ENCODE measurements at places on chromosomes 5 and 9. TPM values are rescaled to one million over a fixed set of nuclear protein-coding genes. Genes with fewer than 3 reads are reported as not detected.

DNA sequence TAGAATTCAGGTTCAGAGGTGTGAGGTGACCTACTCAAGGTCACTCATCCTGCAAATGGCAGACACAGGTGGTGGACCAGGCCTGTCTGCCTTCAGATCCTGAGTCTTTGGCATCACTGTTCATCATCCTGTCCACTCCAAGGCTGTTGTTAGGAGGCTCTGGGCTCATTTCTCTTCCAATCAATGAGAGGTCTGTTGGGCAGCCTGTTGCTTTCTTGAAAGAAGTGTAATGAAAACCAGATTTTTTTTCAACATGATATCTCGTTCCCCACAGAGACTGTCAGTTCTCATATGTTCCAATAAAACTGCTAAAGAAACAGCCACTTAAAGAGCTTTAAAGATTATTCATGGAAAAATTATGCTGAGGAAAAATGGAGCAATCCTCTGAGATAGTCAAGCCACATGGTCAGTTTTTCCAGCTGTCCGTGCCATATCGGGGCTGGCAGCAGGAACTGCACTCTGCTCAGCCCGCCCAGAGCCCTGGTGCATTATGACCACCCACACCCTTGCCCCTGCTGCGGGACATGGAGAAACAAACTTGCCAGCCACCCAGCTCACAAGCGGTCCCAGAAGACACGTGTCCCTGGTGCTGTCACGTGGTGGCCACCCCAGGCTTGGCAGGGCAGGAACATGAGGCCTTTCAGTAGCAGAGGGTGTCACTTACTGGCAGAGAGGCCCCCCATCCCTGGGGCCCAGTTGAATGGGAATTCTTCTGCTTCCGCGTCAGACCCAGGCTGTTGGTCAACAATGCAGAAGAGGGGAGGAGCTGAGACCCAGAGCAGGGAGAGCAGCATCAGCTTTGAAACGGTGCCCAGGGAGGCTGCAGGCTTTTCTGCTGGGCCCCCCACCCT is 63.7 kb upstream of the ANGPTL2 start:
- no peak for DNase-seq

- DNase-seq: peak; percentile 24
Measured at GRCh38 chr5:140576776-140577201, 12.2 kb downstream of the SLC35A4 start.

GRCh38 chr5:103410172-103410571 is 151.6 kb downstream of the MACIR start:
- DNase-seq: no peak

GRCh38 chr5:157476702-157477408 is 16.8 kb downstream of the NIPAL4 start:
- peak; percentile 61 for DNase-seq

Gene IQGAP2
- 34.3 TPM for total RNA-seq

GRCh38 chr9:114169952-114170770 is 14.8 kb downstream of the COL27A1 start:
- no peak for DNase-seq

DNA sequence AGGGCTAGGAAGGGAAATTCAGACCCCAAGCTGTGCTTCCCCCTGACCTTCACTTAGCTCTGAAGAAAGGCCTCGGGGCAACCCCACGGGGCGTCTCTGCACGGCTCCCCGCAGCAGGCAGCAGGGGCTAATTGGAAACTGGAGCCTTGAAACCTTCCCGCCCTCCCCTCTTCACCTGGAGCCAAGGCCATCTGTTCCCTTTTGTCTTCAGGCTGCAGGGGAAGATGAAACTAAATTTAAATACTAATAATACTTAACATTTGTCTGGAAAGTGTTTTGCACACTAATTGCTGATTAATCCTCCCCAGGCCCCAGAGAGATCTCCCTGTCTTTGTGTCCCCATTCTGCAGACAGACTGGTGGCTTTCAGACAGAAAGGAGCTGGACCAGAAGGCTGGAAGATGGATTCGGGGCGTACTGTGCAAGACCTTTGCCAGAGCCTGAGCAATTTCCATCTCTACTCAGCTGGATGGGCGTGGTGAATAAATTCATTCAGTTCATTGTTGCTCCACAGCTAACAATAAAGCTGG is 34.1 kb upstream of the CPLX2 start:
- DNase-seq: no peak

GRCh38 chr9:76336027-76336426 is 58.2 kb downstream of the RFK start:
- DNase-seq: no peak

DNA sequence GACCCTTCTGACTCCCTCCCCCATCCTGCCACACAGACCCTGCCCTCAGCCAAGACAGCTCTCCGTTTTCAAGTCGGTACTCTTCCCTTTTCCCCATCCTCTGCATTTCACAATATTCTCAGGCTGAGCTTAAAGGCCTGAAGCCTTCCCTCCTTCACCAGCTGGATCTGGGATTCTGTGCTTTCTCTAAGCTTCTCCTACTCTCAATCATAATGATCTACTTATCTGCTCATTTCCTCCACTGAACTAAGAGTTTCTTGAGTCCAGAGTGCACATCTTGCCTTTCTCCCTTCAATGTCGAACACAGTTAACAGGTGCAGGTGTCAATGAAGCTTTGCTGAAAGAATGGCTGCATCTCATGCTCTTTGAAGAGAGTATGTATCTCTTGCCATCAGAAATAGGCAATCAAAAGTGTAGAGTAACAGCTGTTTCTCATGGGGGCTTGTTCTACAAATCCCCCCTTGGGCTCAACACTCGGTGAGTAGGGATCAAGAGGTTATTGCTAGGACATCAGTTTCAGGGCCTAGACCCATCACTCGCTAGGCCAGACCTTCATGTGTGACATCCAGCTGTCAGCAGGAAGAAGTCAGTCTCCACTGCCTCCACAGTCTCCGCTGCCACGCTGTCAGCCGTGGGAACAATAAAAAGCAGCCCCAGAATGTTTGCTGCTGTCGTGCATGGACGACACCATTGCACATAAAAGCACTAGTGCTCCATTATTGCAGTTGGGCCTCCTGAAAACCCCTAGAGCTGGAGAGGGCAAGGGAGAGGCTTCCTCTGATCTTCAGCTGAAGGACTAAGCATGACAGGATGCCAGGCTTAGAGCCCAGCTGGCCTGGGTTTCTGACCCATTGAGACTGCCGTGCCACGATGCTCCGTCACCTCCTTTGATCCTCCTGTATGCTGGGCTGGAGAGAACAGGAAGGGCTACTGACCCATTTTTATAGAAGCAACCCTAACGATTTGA is 23.7 kb downstream of the TRAF1 start:
- DNase-seq: no peak

Gene NELFB
- total RNA-seq: 17.6 TPM

Gene ACTBL2
- not detected for total RNA-seq

Gene PCDH1
- not detected for total RNA-seq

GRCh38 chr9:81559709-81560108 is 129.6 kb downstream of the TLE1 start:
- DNase-seq: no peak

- no peak for DNase-seq
Measured at GRCh38 chr5:138903130-138903775, 28.1 kb upstream of the LRRTM2 start.

GRCh38 chr5:100595812-100596173 is 60.6 kb downstream of the FAM174A start:
- no peak for DNase-seq

DNA sequence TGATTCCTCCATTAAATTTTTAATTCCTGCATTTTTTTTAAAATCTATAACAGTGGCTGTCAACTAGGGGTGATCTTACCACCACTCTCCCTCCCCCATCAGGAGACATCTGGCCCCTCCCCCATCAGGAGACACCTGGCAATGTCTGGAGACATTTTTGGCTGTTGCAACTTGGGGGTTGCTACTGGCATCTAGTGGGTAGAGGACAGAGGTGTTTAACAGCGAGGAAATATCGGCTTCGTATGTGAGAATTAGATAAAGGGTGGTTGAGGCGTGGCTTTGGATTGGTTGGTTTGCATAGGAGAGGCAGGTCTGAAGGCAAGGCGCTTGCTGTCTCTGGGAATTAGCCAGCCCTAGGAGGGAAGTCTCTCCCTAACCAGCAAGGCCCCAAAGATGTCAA is 10.5 kb downstream of the CDHR2 start:
- no peak for DNase-seq

DNA sequence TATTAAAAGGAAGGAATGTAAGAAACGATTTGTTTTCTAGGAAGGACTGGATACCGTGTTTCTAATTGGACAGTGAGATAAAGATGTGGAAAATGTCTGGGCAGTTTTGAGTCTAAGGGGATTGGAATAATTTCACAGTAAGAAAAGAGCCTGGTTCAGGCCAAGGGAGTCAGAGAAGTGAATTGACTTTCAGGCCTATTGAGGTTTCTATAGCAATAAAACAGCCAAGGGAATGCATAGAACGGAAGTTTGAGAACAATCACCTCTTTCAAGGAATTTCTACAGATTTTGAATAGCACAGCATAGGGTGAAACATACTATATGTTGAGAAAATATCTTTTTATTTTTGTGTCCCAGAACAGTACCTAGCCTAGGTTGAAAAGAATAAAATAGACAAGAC is 271.6 kb upstream of the TRPM3 start:
- no peak for DNase-seq

DNA sequence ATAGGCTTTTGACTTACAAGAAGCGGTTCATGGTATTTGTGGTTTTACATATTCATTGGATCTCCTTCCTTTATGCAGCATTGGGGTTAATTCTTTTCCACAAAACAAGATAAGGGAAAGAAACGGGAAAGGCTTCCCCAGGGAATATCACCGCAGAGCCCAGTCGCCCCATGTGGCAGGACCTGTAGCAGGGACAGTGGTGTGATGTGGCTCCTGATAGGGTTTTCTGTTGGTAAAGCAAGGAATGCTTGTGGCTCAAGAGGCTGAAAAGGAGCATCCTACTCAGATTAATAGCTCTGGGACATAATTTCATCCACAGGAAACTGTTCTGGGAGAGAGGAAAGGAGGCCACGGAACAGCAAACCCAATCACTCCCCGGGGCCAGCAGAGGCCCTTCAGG is 699.9 kb downstream of the MTRR start:
- no peak for DNase-seq

- no peak for DNase-seq
Measured at GRCh38 chr9:91028166-91028827, 226.7 kb downstream of the SYK start.

- no peak for DNase-seq
Measured at GRCh38 chr9:21970800-21971640, 23.2 kb downstream of the CDKN2A start.

Gene TMEM171
- 0.28 TPM for total RNA-seq

- DNase-seq: no peak
Measured at GRCh38 chr9:130824643-130825350, 10.3 kb upstream of the ABL1 start.

Gene WASHC1
- total RNA-seq: 23.3 TPM

- DNase-seq: no peak
Measured at GRCh38 chr5:136396886-136397285, 31.5 kb upstream of the TRPC7 start.

GRCh38 chr9:86187121-86187520 is 72.3 kb downstream of the C9orf153 start:
- no peak for DNase-seq

Gene SH3GL2
- not detected for total RNA-seq

- DNase-seq: peak; percentile 52
Measured at GRCh38 chr9:83623679-83624076, 735 bp downstream of the IDNK start.

Gene OMD
- not detected for total RNA-seq

Data from CD8-positive, alpha-beta T cell (primary cell).